ENCODE measurements at places on chromosomes 2 and 18.

DNA sequence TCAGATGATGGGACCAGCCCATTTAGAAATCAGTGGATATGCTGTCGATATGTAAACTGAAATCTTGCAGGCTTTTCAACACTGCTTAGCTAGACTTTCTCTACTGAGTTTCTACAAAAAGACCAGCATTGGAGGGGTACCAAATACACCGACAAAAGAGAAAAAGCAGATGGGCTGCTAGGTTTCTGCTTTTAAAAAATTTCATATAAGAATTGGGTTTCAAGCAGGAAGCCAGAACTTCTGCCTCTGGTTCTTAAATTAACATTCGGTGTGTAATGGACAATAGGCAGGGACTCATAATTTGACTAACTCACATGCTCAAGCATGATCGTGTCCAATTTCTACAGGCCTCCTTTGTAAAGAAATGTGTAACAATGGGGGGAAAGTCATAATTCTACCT is 3.1 kb downstream of the ARL4C start:
- peak overlapping the region; percentile 70 for H3K4me3 ChIP-seq
- H3K27ac ChIP-seq: no peak overlapping the region
- DNase-seq: no peak
- peaks cover 23% of the 10 kb centered on the region for H3K4me1 ChIP-seq

GRCh38 chr2:513981-514706 is 163.1 kb downstream of the TMEM18 start:
- no peaks in the 10 kb centered on the region for H3K4me1 ChIP-seq
- no peaks in the 10 kb centered on the region for H3K36me3 ChIP-seq
- H3K27me3 ChIP-seq: no peaks in the 10 kb centered on the region
- DNase-seq: peak; percentile 77
- no peak overlapping the region for H3K4me3 ChIP-seq
- H3K27ac ChIP-seq: no peak overlapping the region

- H3K4me3 ChIP-seq: no peak overlapping the region
- no peak for DNase-seq
- no peaks in the 10 kb centered on the region for H3K4me1 ChIP-seq
- H3K27ac ChIP-seq: no peak overlapping the region
Measured at GRCh38 chr2:111005821-111006220, 114.9 kb upstream of the BCL2L11 start.

GRCh38 chr2:86556508-86556907 is 6.7 kb downstream of the CHMP3 start:
- peaks cover 63% of the 10 kb centered on the region for H3K4me1 ChIP-seq
- H3K4me3 ChIP-seq: peak overlapping the region; percentile 31
- no peak for DNase-seq
- no peaks in the 10 kb centered on the region for H3K27me3 ChIP-seq
- H3K36me3 ChIP-seq: no peaks in the 10 kb centered on the region

- H3K36me3 ChIP-seq: no peaks in the 10 kb centered on the region
- H3K27me3 ChIP-seq: no peaks in the 10 kb centered on the region
- H3K27ac ChIP-seq: no peak overlapping the region
- H3K4me3 ChIP-seq: no peak overlapping the region
- no peak for DNase-seq
Measured at GRCh38 chr18:67428805-67429204, 87.7 kb downstream of the DSEL start.

- H3K27ac ChIP-seq: no peak overlapping the region
- no peak overlapping the region for H3K4me3 ChIP-seq
- DNase-seq: no peak
- H3K36me3 ChIP-seq: no peaks in the 10 kb centered on the region
- no peaks in the 10 kb centered on the region for H3K4me1 ChIP-seq
Measured at GRCh38 chr2:127585270-127585807, 49.9 kb downstream of the MYO7B start.

- no peak for DNase-seq
- no peak overlapping the region for H3K27ac ChIP-seq
- no peaks in the 10 kb centered on the region for H3K36me3 ChIP-seq
- H3K4me3 ChIP-seq: no peak overlapping the region
Measured at GRCh38 chr18:23735021-23735464, 45.8 kb downstream of the LAMA3 start.

- H3K27me3 ChIP-seq: no peaks in the 10 kb centered on the region
- no peak overlapping the region for H3K4me3 ChIP-seq
- H3K36me3 ChIP-seq: peaks cover 4% of the 10 kb centered on the region
- H3K4me1 ChIP-seq: peaks cover 61% of the 10 kb centered on the region
- DNase-seq: no peak
Measured at GRCh38 chr18:58870130-58870529, 5.5 kb downstream of the ZNF532 start.

DNA sequence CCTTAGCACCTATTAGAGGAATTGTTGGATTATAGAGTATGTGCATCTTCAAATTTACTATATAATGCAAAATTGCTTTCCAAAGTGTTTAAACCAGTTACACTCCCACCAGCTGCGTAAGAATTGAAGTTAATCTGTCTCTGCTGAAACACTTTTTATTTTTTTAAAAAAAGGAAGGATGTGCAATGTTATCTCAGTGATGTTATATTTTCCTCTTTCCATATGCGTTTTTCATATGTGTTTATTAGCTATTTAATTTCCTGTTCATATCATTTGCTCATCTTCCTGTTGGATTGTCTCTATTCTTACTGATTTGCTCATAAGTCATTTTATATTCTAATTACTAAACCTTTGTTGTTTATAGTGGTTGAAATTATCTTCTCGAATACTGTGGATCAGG is 63.2 kb upstream of the RFX8 start:
- DNase-seq: no peak
- no peaks in the 10 kb centered on the region for H3K27me3 ChIP-seq
- H3K27ac ChIP-seq: no peak overlapping the region
- H3K36me3 ChIP-seq: no peaks in the 10 kb centered on the region

- no peaks in the 10 kb centered on the region for H3K27me3 ChIP-seq
- no peak overlapping the region for H3K4me3 ChIP-seq
- DNase-seq: no peak
- no peak overlapping the region for H3K27ac ChIP-seq
Measured at GRCh38 chr2:105509269-105510086, 110.6 kb upstream of the FHL2 start.

DNA sequence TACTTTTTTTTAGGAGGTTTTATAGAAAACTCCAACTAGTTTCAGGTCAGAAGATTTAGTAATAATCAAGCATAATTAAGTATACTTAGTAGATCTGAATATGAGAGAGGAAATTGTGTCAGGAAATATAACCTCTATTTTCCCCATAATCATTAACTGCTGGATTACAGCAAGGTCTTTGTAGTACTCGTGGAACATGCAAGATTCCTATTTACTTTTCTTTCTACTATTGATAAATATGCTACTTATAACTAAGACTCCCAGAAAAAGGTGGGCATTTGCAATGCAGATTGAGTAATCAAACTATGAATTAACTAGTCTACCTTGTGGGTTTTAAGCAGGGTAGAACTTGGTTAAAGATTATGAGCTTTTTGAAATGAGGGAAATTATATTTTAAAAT is 570.1 kb downstream of the LRP1B start:
- no peak overlapping the region for H3K4me3 ChIP-seq
- no peaks in the 10 kb centered on the region for H3K27me3 ChIP-seq
- H3K4me1 ChIP-seq: no peaks in the 10 kb centered on the region
- no peak overlapping the region for H3K27ac ChIP-seq

DNA sequence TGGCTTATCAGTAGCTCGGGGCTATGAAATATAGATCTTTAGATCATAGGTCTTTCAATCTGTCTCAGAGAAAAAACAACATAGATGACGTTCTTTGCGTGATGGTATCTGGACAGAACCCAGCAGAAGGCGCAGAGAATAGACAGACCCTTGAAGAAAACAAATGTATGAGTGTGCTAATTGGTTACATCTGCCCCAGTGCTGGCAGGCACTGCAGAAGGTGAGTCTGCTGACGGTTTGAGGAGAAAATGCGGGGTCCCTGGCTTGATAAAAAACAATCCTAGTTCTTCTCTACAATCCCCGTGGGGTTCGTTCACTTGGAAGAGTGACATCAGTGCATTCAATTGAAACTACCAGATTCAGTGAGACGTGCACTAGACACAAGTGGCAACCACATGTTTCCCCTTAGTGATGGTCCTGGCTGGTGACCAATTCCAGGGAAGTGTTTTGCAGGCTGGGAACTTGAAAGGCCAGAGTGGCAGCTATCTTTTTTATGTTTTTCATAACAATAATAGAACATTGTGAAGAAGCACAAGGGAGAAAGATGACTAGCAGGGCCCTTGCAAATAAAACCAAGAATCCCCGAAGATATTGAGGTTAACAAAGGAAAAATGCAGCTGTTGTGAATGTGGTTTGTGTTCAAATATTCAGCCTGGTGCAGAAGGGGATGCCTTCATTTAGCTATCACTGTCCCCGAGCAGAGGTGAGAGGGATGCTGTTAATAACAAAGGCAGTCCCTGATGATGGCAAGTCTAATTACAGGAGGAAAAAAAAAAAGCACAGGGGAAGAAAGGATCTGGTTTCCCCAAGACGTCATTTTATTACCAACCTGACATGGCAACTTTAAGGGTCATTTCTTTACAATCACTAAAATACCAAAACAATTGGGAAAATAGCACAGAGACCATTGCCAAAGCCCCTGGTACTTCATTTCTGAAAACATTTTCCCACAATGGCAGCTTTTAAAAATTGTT is 337.6 kb upstream of the FIGN start:
- no peak overlapping the region for H3K4me3 ChIP-seq
- no peaks in the 10 kb centered on the region for H3K36me3 ChIP-seq
- DNase-seq: no peak
- no peaks in the 10 kb centered on the region for H3K27me3 ChIP-seq

- DNase-seq: no peak
- no peak overlapping the region for H3K27ac ChIP-seq
- H3K4me1 ChIP-seq: no peaks in the 10 kb centered on the region
- H3K36me3 ChIP-seq: no peaks in the 10 kb centered on the region
Measured at GRCh38 chr2:204470178-204470620, 75.1 kb upstream of the PARD3B start.

DNA sequence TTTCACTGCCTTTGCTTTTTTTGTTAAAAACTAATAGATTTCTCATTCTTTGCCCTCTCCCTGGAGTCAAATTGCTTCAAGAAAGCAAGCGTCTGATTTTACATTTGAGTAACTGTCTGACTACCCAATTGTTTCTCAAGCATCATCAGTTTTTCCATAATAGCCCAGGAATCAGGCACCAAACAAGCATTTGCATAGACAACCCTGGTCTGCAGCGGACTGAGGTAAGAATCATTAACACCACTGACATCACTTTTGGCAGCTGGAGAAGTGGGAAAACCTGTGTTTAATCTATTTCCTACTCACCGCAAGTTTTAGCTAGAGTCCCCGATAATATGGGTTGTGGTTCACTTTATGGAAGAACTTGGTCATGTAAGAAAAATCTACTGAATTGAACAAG is 55.7 kb downstream of the IRS1 start:
- H3K4me3 ChIP-seq: no peak overlapping the region
- DNase-seq: no peak
- peaks cover 59% of the 10 kb centered on the region for H3K4me1 ChIP-seq

- no peaks in the 10 kb centered on the region for H3K36me3 ChIP-seq
- no peaks in the 10 kb centered on the region for H3K4me1 ChIP-seq
- no peak for DNase-seq
- H3K27me3 ChIP-seq: no peaks in the 10 kb centered on the region
- H3K27ac ChIP-seq: no peak overlapping the region
- no peak overlapping the region for H3K4me3 ChIP-seq
Measured at GRCh38 chr2:121665504-121665903, 16.2 kb upstream of the CLASP1 start.

DNA sequence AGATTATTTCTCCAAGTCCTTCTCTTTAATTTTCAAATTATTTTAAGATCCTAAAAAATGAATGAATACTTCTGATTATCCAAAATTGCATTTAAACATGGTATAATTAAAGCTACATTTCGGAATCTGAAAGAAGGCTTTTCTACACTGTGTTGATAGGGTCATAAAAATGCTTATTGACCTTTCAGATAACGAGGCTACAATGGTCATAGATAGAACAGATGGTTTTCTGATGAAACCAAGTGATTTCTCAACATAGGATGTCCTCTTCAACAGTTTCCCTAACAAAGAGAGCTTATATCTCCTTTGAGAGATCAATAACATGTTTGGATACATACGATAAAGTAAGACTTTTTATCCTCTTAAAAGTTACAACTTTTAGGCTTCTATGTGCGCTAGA is 201.1 kb downstream of the PTH2R start:
- H3K27me3 ChIP-seq: no peaks in the 10 kb centered on the region
- no peaks in the 10 kb centered on the region for H3K4me1 ChIP-seq
- no peak for DNase-seq
- H3K36me3 ChIP-seq: no peaks in the 10 kb centered on the region
- no peak overlapping the region for H3K4me3 ChIP-seq

DNA sequence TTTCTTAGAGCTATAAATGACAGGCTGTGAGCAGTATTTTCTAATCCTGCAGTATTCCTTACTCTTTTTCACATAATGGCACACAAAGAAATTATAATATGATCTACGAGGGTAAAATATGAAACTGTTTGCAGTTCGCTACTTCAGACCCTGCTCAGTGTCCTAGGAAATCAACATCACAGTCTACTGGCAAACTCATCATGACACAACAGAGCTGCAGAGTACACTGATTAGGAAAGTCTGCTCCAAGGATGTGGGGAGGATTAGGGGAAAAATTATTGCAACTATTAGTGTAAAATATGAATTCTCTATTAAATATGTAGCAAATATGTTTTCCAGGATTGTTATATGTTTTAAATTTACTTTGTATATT is 149.2 kb upstream of the REG3G start:
- no peak for DNase-seq
- H3K27me3 ChIP-seq: no peaks in the 10 kb centered on the region
- H3K4me1 ChIP-seq: no peaks in the 10 kb centered on the region
- H3K27ac ChIP-seq: no peak overlapping the region
- H3K4me3 ChIP-seq: no peak overlapping the region
- no peaks in the 10 kb centered on the region for H3K36me3 ChIP-seq

DNA sequence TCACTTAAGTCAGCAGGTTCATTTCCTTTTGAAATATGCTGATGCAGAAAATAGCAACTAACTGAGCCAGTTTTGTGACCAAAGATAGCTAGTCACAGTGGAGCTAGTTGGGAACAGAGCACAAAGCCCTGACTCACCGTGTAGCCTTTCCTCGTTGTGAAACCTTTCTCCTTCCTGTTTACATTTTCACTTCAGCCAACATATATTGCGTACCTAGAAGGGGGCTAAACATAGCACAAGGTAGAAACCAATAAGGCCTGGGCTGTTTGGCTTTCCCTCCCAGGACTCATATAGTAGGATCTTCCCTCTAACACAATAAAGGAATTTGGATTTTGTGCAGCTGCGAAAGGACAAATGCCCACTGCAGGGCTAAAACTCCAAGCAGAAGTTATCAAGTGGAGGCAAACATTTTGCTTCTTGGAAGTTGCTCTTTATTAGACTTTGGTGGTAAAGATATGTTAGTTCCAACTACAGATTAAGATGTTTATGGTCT is 24.5 kb upstream of the LPIN2 start:
- H3K27me3 ChIP-seq: no peaks in the 10 kb centered on the region
- no peaks in the 10 kb centered on the region for H3K36me3 ChIP-seq
- peak; percentile 62 for DNase-seq
- no peaks in the 10 kb centered on the region for H3K4me1 ChIP-seq

GRCh38 chr2:63056107-63057050 is 5.7 kb downstream of the OTX1 start:
- H3K4me1 ChIP-seq: peaks cover 57% of the 10 kb centered on the region
- peak overlapping the region; percentile 12 for H3K4me3 ChIP-seq
- DNase-seq: no peak
- H3K36me3 ChIP-seq: no peaks in the 10 kb centered on the region
- no peak overlapping the region for H3K27ac ChIP-seq
- H3K27me3 ChIP-seq: peaks cover 11% of the 10 kb centered on the region

GRCh38 chr2:240154606-240155005 is 14.1 kb upstream of the OTOS start:
- H3K4me3 ChIP-seq: no peak overlapping the region
- no peak for DNase-seq
- no peaks in the 10 kb centered on the region for H3K36me3 ChIP-seq
- H3K27me3 ChIP-seq: no peaks in the 10 kb centered on the region
- no peak overlapping the region for H3K27ac ChIP-seq

Data from esophagus muscularis mucosa (tissue), 4 donors.